Mucosa of descending colon (tissue), 3 donors: ENCODE measurements at places on chromosomes 2 and 18. TPM values are rescaled to one million over a fixed set of nuclear protein-coding genes. Genes with fewer than 3 reads are reported as not detected.
A peak's percentile ranks its signal among the peaks of the same experiment; 100 is the strongest.

- DNase-seq, result no peak
Observed at GRCh38 chr2:207662203-207662602, 37.0 kb upstream of the METTL21A start.

GRCh38 chr2:1495676-1496358, 82.6 kb downstream of the TPO start:
- DNase-seq, result no peak

DNA sequence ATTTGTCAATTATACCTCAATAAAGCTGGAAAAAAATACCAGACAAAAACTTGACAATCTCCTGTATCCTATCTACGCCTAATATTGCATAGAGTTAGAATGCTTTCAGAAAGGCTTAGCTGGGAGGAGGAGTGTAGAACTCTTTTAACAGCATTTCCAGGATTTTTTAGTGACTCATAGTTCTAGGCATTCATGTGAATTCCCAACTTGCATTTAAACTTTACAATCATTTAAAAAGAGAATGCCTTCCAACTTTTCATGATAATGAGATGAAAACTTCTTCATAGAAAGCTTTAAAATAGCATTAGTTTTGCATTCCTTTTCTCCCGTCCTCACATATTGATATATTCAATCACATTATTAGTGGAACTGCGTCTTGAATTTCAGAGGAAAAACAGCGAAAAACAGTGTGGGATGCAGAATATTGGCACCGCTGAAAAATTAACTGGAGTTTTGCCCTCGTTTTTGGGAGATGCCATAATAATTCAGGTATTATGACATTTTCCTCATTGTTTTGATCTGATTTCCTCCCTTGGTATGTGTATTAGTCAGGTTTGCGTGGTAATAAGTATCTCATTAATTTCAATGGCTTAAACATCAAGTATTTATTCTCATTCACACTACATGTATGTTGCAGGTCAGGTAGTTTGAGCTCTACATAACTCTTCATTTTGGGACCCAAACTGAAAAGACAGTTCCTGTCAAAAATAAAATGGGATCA, 293.2 kb upstream of the FIGN start:
- no peak for DNase-seq

FOXI3 gene
- total RNA-seq, result not detected

DNA sequence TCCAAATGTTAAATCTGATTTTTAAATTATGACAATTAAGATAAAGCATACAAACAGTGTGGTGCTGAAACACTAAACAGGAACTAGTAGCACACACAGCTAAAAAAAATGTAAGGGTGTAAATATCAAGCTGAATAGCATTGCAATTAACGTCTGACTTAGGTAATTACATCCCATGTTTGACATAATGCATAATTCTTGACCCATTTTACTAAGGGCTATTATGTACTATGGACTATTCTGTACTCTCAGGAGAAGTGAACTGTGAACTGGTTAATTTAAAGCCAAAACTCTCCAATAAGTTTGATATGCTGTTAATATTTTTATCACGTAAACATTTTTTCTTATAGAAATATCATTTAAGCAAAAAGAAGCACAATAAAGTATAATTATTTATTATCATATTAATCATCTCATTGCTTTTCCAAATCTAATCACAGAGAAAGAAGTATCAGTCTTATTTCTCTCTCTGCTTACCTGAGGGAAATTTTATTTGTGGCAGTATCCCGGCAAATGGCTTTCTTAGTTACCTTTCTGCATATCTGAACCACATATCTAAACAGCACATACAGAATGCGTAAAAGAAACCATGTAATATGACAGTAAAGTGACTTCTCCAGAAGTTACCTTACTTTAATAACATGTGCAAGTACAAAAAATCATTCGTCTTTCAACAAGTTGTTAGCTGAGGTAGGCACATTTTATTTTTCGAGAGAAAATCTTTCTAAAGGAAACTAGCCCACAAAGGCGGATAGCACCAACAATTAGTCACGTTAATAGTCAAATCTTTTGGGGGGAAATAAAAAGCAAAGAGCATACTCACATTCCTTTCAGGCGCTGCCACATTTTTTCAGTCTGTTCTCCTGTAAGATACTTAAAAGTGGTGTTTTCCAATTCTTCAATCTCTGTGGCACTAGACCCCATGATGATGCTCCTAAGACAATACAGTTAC, 94.9 kb upstream of the PDE1A start:
- DNase-seq, result no peak

GRCh38 chr2:223122781-223123180, 70.8 kb downstream of the KCNE4 start:
- no peak for DNase-seq

- DNase-seq, result no peak
Observed at GRCh38 chr18:23986600-23987359, 27.8 kb upstream of the TTC39C start.

DNA sequence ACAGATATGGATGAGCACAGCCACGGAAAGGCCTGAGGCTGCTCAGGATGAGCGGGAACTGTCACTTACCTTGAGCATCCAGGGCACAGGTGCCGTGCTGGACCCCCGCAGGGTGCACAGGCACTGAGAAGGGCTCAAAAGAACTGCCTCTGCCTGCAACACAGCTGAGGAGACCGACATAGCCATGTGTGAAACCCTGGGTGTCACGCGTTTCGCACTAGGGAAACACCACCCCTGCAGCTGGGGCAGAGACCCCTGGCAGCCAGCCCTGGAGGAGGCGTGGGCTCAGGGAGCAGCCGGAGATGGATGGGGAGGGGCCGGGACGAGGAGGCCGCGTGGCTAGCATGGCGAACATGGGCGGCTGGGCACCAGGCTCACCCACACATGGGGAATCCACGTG, 228.9 kb downstream of the EIPR1 start:
- no peak for DNase-seq

DNA sequence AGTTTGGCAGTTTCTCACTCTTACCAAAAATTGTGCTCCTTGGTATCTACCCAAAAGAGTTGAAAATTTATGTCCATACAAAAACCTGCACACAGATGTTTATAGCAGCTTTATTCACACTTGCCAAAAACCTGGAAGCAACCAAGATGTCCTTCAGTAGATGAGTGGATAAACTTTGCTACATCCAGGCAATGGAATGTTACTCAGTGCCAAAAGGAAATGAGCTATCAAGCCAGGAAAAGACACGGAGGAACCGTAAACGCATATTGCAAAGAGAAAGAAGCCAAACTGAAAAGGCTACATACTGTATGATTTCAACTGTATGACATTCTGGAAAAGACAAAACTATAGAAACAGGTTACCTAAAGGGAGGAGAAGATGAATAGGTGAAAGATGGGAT, 36.1 kb downstream of the TMEM163 start:
- no peak for DNase-seq

GRCh38 chr2:100262046-100262445, 60.3 kb downstream of the LONRF2 start:
- DNase-seq, result no peak

DNA sequence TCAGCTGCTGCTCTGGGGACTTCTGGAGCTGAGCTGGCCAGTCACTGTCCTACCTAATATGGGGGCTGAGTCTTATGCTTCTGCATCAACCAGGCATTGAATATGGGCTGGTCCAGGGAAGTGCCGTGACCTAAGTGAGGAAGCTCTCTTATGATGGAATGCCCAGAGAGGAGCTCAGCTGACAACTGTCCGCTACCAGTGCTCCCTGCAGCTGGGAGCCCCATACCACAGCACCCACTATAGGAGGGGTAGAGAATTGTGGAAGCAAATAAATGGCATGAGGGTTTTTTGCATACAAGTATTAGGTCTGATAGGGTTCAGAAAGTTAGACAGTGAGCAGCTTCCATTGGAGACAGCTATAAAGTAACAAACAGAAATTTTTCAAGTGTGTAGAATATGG, 4.5 kb downstream of the TIMM21 start:
- DNase-seq, result no peak

ATP9B gene
- total RNA-seq, result 34.1 TPM

GPC1 gene
- total RNA-seq, result 29.2 TPM

GRCh38 chr2:1744446-1745170, at the start of gene PXDN:
PXDN (minus strand) TSS chr2:1744515; CDS start chr2:1744455, 60 bp downstream.
- DNase-seq, result peak; percentile 40

DNA sequence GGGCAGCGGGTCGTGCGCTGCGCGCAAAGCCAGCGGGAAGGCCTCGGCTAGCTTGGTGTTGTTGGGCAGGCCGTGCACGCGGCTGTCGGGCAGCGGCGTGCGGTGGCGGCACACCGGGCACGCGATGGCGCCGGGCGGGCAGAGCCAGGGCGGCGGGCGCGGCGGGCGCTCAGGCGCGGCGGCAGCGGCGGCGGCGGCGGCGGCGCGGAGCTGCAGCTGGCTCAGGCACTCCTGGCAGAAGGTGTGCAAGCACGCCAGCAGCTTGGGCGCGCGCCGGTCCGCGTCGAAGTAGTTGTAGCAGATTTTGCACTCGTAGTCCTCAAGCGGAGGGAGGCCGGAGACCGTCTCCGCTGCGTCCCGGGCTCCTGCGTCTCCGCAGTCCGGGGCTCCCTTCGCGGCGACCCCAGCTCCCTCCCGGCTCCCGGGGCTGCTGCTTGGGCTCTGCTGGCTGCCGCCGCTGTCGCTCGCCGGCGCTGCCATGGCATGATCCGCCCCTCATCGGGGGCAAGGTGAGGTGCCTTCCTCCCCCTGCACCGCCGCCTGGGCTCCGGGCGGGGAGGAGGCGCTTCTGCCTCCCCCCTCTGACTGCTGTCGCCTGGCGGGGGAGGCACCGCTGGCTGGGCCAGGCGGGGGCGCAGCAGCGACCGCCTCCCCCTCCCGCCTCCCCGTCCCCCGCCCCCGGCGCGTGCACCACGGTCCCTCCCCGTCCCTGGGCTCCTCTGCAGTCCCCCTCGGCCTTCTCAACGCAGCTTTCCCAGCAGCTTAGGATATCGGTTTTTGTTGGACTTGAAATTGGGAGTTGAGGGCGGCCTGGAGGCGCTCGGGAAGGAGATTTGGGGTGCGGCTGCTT, 21.0 kb upstream of the PAX3 start:
- peak; percentile 61 for DNase-seq

RNF149 gene
- 62.5 TPM for total RNA-seq

GPR39 gene
- total RNA-seq, result 11.6 TPM

GRCh38 chr18:46759890-46760289, 3.0 kb upstream of the ST8SIA5 start:
- DNase-seq, result no peak

DNA sequence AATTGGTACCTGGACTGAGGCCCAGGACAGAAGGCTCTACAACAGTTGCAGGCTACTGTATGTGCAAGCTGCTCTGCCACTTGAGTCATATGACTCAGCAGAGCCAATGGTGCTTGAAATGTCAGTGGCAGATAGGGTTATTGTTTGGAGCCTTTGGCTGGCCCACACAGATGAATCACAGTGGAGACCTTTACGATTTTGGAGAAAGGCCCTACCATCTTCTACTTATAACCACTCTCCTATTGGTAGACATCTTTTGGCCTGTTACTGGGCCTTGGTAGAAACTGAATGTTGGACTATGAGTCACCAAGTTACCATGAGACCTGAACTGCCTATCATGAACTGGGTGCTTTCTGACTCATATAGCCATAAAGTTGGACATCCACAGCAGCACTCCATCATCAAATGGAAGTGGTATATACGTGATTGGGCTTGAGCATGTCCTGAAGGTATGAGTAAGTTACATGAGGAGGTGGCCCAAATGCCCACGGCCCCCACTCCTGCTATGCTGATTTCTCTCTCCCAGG, 88.9 kb upstream of the NRXN1 start:
- no peak for DNase-seq

- no peak for DNase-seq
Observed at GRCh38 chr2:191421950-191422349, 176.7 kb downstream of the MYO1B start.

DNA sequence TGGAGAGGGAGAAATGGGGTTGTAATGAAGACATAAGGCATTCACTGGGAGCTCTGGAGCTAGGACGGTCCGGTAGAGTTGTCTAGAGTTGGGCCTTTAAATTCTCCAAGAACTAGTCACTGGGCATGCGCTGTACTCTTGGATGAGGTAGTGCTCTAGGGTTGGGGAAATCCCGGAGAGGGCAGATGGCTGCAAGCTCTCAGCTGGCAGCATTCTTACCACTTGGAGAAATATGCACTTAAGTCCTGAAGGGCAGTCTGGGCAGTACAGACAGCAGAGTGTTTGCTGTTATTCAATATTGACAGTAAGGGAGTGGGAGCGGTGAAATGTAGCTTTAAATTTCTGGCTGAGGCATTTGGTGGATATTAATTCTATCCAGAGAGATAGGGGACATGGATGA, 214.6 kb downstream of the RDH14 start:
- DNase-seq, result peak; percentile 3

GRCh38 chr2:75870651-75871137, 160.0 kb upstream of the GCFC2 start:
- no peak for DNase-seq

DNA sequence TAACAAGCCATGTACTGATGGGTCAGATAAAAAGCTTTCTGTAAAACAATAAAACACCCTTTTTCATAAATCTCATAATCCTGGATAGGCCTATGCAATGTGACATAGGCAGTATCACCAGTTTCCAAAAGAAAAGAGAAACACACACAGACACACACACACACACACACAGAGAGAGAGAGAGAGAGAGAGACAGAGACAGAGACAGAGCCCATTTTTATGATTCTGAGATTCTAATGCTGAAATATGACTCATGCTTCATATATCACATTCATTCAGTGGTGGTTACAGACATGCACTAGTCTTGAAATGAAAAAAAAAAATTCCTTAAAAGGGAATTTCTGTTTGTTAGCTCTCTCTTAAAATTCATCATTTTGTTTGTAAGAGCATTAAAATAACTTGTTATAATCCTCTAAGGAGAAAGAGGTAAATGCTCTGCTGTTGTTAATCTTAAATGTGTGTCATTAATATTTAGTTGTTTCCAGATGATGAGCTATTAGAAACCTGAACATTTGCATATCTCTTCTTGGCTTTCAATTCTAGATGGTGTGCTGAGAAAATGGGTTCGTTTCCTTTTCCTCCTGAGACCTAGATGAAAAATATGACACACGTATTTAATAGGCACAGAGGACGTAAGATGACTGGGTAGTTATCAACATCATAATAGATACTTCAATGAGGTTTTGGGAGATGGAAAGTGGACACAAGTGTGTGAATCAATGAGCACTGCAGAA, 1598.7 kb upstream of the ACVR2A start:
- no peak for DNase-seq

GRCh38 chr2:128682266-128682665, 363.6 kb upstream of the HS6ST1 start:
- no peak for DNase-seq

DNA sequence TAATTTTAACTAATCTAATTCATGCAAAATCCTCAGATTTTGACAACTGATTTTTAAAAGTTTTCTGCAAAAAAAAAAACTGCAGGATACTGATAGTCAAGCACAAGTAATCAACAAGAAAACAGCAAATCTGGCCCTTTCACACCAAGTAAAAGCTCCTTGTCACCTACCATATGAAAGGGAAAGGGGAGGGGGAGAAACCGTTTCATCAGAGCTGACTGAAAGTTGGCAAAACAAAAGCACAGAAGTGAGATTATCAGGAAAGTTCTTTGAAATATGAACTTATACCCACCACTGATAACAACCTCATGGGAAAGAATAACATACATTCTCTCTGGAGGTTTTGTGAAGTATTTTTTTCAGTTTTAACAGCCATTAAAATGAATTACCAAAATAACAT, 38.7 kb downstream of the ZNF521 start:
- DNase-seq, result no peak

C2orf66 gene
- not detected for total RNA-seq
